ENCODE measurements at places on chromosomes 5 and 9.

- no peak for DNase-seq
Observed at GRCh38 chr9:39587844-39588499, 232.5 kb downstream of the SPATA31A1 start.

GRCh38 chr9:18855656-18856055, 177.4 kb downstream of the SAXO1 start:
- DNase-seq = no peak

DNA sequence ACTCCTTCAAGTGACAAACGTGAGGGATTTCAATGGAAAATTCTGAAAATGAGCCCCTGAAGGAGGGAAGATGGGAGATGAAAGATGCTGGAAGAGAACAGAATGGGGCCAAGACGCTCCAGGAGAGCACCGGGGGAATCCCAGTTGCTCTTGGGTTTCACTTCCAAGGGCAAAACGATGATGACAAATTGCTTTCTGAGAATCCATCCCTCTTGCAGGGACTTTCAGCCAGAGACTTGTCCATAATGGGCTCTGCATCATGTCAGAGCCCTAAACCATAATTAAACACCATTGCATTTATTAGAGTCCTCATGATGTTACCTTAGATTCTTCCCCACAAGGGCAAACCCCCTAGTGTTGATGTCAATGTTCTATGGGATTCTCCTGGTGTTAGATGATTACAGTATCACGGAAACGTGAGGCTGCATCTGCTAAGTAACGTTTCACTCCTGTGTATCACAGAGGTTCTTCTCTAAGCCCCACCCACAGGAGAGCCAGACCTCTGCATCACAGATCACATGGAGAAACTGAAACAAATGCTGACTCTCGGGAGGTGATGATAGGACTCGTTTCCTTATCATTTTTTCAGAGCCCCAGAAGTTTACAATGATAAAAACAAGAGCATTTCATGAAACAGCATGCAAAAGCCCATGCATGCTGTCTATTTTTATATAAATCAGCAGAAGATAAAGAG, 114.4 kb downstream of the TENT4A start:
- DNase-seq = no peak

DNA sequence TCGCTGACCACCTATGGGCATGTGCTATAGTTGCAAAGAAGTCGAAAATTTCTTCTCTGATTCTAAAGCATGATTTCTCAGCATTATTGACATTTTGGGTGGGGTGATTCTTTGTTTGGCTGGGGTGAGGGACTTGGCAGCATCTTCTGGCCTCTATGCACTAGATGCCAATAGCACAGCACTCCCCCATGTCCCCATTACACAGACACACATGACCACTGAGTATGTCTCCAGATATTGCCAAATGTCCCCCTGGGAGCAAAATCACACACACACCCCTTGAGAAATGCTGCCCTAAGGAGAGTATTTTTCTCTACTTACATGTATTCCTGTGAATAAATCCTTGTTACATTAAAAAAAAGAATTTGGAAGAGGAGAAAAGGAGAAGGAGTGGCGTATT, 89.1 kb downstream of the PDZD2 start:
- no peak for DNase-seq

DNA sequence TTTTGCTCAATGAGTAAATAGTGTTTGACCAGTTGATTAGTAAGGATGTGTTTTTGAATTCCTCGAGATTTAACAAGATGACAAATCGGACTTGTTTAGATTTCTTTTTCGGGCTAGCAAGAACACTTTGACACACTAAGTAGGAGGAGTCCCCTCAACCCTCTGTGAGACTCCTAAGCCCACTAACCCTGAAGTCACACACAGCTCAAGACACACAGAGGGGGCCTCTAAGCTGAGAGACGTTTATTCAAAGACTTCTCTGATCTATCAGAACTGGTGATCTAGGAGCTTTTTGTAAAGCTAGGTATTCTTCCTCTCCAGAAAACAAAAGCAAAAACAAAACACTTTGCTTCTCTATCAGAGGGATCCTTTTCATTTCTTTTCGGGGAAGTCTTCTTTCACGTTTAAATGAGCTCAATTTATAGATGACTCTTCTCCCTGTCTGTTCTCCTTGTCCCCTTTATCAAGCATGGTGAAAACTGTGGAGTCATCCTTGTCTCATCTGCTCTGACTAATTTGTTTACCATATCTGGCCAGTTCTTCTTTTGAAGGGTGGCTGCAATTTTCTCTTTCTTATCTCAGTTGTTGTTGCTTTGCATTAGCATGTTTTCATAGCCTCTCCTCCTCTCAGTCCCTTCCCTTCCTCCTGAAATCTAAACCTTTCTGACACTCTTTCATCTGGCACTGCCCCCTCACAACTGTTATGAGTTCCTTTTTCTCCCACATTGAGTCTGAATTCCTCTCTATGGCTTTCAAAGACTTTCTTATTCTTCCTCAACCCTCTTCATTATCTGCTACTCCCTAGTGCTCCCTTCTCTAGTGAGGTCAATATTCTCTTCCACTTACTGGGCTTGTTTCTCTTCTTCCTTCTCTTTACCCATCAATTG, 68.5 kb upstream of the RAI14 start:
- no peak for DNase-seq

DNA sequence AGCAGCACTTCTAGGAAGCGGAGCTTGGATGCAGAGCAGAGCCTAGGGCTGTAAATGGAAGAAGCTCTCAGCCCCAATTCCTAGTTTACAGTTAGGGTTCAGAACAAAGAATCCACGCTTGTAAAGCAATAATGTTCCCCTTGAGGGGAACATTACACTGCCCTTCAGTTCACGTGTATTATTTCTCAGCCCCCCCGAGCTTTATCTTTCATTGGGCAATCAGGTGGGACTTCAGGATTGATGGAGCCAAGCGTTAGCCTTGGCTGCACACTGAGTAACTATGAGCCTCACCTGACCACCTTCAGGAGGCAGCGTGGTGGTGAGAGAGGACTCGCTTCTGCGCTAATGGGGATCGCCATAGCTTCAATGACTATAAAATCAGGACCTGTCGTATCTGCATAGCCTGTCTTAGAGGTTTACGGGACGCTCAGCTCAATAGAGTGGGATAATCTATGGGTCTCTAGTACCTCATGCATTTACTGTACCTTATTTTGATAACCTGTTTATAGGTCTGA, 157.0 kb upstream of the RASEF start:
- DNase-seq = no peak

DNA sequence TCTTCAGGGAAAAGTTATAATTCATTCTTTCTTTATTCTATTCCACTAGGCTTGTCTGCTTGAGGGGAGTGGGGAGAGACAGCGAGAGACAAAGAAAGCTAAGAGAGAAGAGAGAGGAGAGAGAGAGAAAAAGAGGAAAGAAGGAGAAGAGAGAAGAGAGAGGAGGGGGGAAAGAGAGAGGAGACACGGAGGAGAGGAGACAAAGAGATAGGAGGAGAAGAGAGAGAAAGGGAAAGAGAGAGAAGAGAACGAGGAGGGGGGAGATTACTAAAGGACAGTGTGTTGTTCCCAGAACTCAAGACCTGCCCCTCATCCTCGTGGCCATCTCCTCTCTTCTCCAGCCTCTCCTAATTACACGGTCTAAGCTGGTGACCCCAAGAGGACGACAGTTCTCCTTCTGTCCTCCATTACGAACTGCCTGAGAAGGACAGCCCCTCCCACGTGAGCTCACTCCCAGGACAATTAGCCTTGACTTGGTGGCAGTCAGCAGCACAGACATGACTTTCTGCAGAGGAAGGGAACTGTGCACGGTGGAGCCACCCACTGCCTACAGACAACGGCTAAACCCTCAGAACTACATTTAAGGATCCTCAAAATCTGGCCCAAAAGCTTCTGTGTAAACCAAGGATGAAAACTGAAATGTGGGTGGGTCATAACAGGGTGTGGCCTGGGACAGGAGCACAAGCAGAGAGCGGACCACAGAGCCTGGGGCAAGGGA, 99.1 kb downstream of the COL23A1 start:
- no peak for DNase-seq

DNA sequence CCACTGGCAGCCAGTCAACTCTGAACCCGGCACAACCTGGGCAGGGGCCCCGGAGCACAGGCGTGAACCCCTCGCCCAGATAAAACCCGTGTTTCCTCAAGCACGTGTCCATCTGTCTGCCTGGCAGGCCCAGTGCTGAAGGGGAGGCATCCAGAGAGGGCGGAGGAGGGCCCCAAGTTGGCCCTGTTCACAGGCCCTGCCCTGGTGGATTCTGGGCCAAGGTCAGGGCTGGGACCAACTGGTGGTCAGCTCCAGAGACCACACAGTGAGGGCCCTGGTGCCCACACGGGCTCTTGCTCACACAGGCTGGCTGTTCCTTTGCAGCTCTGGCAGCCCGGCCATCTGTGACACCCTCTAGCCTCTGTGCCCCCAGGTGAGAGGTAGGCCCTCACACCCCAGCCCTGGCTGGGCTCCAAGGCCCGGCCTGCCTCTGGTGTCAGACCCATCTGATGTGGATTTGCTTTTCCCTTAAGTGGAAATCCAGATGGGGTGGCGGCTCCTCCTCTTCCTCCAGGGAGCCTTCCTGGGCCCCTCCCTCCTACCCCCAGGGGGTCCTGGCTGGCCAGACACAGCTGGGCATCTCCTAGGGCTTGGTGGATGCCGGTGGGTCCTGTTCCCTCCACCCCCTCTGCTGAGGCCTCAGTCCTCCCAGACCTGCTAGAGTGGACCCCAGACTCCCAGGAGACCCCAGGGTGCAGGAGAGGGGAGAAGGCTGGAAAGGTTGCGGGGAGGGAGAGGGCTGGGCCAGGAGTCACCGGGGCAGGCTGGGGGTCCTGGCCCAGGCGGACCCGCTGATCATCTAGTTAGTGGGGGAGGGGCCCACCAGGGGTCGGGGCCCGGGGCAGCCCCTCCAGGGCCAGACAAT, 525 bp upstream of the STPG3 start:
- no peak for DNase-seq

DNA sequence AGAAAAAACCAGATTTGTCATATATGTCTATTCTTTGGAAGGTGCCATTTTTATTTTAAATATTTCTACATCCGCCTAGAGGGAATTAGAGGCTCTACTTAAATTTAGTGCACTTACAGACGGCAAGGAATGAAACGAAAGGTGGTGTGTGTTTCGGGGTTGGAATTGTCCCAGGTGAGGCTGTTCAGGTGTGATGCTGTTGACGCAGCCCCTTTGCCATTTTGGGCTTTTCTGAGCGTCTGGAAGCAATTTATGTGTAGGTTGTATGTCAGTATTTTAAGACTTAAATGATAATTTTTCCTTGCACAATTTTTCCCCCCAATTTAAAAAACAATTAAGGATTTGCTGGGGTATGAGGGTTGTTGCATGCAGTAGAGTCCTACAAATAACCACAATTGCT, 2.0 kb downstream of the TENT4A start:
- DNase-seq = no peak

- DNase-seq = no peak
Observed at GRCh38 chr5:140630292-140631035, 2.5 kb downstream of the CD14 start.

DNA sequence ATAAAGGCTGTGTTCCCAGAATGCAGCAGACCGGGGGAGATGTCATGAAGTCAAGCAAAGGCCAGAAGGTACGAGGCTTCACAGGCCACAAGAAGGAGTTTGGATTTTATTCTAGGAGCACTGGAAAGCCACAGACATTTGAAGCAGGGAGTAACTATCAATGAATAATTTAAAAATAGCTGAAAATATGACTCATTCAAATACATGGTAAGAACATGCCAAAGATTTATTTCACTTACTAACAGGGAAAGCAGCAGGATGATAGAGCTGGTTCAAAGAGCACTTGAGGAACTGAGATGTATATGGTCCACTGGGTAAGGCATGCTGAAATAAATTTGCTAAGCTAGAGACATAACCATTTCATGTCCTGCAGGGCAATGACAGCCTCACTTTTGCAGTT, 53.2 kb downstream of the MSX2 start:
- DNase-seq = no peak

- no peak for DNase-seq
Observed at GRCh38 chr5:113082547-113082905, 105.9 kb downstream of the DCP2 start.

GRCh38 chr9:130948266-130948665, 9.2 kb upstream of the FIBCD1 start:
- DNase-seq = no peak

GRCh38 chr5:179827680-179828079, 7.0 kb downstream of the SQSTM1 start:
- DNase-seq = no peak

DNA sequence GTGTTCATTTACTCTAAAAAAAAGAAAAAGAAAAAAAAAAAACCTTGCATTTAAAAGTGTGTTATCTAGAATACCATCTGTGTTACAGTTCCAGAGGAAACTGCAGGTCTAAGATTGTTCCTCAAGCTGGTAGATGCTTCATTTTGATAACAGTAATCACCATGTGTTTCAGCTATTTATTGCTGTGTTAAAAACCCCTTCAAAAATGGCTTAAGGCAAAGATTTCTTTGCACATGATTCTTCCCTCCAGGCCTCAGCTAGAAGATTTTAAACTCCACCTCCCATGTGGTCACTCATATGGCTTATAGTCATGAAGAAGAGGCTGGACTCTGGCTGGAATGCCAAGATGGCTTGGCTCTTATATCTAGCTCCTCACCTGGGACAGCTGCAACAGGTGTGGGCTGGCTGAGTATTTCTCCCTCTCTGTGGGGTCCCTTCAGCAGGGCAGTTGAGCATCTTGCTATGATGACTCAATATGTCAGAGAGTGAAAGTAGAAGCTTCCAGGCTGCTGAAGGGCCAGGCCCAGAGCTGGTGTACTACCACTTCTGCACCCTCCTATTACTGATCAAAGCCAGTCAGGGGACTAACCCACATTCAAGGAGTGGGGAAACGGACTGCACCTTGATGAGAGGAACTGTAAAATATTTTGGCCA, 920.4 kb upstream of the DMAC1 start:
- no peak for DNase-seq

DNA sequence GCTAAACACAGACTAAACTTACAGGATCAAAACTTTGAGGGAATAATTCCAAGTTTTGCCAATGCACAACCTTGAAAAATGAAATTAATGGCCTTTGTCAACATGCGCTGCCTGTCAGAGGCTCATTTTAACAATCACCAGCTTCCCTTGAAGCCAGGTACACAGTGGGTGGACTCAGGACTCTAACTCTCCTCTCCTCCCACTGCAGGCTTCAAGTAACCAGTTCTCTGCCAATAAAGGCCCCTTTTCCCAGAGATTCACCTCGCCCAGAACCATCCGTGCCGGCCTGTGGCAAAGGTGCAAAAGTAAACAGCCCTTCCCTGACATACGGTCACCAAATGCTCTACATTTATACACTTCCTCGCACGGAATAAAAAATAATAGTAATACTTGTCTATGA, 18.4 kb upstream of the FBP2 start:
- DNase-seq = no peak

- no peak for DNase-seq
Observed at GRCh38 chr5:149883550-149883949, 61.0 kb downstream of the PDE6A start.

DNA sequence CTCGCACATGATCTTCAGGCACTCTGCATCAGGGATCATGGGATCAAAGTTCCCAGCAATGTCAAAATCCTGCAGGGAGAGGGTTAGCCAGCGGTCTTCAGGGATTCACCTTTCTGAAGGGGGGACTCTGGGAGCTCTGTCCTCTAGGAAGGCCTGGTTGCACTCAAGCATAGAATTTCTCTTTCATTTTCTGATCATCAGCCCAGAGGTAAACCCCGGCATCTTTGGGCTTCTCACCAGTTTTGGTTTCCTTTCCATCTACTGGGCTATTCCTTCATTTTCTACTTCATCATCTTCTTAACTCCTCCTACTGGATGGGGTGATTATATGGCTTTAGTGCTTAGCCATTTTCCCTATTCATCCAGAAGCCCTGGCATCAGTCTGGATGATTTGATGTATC, 4.6 kb upstream of the DND1 start:
- DNase-seq = no peak
